ENCODE measurements at places on chromosomes 11 and 22.

DNA sequence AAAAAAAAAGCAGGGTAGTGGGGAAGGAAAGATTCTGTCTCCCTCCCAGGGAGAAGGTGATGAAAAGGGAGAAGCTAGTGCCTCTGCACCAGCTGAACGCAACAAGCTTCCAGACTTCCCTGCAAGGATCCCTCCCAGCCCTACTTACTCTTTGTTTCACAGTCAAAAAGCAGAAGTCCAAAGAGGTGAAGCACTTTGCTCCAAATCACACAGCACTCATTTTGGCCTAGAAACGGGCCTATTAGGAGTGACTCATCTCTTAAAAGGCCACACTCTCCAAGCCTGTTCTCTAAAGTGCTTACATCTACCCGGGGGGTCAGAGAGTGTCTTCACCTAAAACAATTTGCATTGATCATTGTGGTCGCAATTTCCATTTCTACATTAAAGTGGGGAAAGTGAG is 17.7 kb upstream of the GRK3 start:
- DNase-seq, result no peak

- DNase-seq, result no peak
Measured at GRCh38 chr11:123405123-123405592, 24.9 kb upstream of the GRAMD1B start.

GRCh38 chr22:43263645-43264514 is 76.9 kb upstream of the TTLL12 start:
- DNase-seq, result peak; percentile 44

DNA sequence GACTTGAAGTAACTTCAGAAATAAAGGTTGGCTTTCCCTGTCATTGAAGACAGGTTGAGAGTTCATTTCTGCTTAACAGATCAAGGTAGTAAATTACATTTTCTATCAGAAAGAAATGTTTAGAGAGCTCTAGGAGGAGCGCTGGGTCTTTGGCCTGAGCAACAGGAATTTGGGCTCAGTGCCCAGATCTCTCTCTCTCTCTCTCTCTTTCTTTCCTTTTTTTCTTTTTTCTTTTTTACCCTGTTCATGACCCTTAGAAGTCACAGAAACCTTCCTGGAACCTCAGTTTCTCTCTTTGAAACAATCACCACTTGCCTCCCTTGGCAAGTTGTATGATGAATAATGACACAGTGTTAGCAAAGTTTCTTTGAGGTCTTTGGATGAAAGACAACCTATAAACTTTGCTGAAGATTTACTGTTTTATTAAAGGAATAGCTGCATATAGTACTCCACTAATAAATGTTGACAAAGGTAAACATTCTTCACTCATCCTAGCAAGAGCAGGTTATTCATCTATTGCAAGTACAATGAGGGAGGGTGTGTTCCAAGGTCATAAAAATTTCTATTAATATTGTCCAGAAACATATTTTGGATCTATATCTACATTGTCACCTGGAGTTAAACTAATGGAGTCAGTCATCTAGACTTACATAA is 35.5 kb upstream of the RASSF10 start:
- DNase-seq, result no peak

GRCh38 chr11:12693479-12694182 is 19.4 kb downstream of the TEAD1 start:
- DNase-seq, result no peak

GRCh38 chr11:35658020-35658948 is 4.3 kb upstream of the TRIM44 start:
- DNase-seq, result no peak
